Esophagus mucosa (tissue), 1 donor: ENCODE measurements at places on chromosomes 4 and X.

DNA sequence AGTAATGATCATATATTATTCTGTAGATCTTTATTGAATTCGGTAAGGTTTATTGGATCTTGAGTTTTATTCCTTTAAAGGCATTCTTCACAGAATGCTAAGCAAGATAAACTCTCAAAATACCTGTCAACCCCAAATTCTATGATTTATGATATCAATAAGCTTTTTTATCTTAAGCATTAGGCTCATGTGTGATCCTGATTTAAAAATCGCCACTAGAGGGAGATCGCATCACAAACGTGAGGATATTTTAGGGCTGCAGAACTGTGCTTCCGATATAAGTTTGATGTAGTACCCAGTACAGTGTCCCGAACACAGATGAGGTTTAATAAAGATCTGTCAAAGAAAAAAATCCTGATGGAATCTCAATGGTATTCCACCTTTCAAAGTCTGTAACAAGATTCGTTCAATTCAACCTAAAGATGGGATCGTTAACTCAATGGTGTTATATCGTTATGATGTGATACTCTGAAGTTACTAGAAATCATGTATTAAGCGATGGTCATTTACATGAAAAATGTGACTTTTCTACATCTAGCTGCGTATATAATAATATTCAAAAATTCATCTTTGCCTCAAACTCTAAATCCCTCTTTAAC lies 169.0 kb downstream of the CORIN start:
- no peak for ATAC-seq

GRCh38 chrX:4249401-4249800 lies 536.0 kb upstream of the PRKX start:
- ATAC-seq: no peak

DNA sequence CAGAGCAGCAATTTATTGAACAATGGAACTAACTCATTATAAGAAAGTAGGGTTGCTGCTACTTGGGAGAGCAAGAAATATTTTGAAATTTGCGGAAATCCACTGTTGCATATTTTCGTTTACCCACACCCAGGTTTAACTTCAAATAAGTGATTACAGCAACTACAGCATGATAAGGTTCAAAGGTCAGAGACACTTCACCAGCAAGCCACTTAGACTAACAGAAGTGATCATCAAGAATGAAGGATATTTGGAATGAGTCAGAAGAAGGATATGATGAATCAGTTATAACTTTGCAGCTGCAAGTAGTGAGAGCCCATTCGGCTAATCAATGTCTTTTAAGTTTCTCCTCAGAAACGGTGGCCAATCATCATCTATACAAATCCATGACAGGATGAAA lies 199.3 kb downstream of the TMA16 start:
- no peak for ATAC-seq

GRCh38 chr4:61805979-61806378 lies 605.9 kb downstream of the ADGRL3 start:
- ATAC-seq: no peak

- ATAC-seq: no peak
Measured at GRCh38 chr4:39170301-39170700, 12.0 kb upstream of the WDR19 start.

DNA sequence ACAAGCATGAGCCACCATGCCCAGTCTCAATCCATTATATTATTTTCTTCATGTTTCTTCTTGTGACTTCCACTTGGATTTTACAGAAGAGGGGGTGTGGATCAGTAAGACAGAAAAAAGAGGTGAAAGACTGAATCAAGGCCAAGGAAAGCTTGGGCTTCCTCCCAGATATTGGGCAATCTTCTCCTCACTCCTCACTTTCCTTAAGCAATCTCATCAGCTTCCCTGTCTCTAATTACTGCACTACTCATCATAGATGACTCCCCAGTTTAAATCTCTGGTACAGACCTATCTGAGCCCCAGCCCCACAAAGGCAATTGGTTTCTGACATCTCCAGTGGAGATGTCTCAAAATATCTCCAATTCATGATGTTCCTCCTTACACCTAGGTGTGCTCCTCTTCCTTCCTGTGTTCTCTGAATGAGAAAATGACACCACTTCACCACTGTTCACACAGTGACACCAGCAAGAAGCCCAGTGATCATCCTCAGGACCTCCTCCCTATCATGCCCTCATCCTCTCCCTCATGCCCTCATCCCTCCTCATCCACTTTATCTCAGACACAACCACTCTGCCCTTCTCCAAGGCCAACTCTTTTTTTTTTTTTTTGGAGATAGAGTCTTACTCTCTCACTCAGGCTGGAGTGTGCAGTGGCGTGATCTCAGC lies 44.8 kb upstream of the HERC6 start:
- ATAC-seq: peak; percentile 80

DNA sequence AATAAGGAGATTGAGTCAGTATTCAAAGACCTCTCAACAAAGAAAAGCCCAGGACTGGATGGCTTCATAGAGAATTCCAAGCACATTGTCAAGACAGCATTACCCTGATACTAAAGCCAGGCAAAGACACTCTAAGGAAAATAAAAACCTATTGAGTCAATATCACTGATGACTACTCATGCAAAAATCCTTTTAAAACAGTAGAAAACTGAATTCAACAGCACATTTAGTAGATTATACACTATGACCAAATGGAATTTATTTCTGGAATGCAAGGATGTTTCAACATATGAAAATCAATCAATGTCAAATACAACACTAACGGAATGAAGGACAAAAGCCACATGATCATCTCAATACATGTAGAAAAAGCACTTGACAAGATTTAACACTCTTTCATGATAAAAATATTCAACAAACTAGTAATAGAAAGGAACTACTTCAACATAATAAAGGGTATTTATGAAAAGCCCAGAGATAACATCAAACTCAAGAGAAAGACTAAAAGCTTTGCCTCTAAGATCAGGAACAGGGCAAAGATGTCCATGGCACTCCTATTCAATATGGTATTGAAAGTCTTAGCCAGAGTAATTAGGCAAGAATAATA lies 633.3 kb downstream of the ANKRD50 start:
- no peak for ATAC-seq

GRCh38 chrX:150198776-150199175 lies 164.3 kb upstream of the MAMLD1 start:
- no peak for ATAC-seq

DNA sequence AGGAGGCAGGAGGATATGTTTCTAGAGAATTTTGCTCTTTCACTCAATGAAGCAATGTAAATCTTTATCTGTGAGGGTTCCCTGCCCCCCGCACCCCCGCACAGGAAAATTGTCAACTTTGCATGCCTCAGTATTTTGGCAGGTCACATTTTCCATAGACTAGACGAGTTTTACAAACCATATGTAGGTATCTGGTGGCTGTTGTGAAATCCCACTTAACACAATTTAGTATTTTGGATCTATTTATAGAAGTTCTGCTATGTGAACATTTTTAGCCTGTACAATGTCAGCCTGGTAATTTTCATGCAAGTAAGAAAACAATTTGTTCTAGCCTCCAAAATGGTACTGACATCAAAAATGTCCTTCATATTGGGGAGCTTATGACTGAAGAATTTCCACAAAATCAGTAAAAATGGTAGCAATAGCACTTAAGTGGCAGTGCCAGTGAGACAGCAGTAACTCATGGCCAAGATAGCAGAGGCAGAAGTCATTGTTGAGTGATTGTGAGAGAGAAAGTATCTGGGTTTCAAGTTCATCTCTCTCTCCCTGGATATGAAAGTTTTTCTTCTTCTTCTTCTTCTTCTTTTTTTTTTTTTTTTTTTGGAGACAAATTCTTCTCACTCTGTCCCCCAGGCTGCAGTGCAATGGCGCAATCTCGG lies 12.4 kb upstream of the FRYL start:
- ATAC-seq: no peak

GRCh38 chr4:137203601-137204000 lies 328.7 kb downstream of the PCDH18 start:
- no peak for ATAC-seq

DNA sequence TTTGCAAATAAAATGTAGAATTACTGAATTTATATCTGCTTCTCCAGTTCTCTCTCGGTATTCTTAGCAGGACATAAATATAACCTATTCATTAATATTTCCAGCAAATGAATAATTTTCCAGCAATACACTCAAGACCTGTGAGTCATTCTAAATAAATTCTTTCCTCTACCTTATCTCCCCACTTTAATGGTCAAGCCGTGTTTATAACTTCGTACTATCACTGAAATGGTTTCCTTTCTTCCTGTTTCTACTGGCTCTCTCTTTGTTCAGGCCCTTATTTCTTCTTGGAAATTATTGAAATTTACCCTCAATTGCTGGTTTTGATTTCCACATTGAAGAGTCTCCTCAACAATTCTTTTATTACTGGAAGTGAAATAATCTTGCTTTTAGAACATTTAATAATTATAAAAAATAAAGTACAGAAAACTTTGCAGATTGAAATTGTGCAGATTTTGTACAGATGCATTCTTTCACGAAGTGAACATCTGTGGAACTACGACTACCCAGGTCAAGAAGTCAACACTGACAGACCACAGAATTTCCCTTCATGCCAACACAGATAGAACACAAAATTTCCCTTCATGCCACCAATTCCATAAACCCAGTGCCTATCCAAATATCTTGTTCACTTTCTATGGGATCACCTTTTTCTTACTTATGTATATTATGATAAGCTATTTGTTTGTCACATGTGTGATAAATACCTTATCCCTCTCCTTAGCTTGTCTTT lies 205.7 kb downstream of the FAT4 start:
- no peak for ATAC-seq

DNA sequence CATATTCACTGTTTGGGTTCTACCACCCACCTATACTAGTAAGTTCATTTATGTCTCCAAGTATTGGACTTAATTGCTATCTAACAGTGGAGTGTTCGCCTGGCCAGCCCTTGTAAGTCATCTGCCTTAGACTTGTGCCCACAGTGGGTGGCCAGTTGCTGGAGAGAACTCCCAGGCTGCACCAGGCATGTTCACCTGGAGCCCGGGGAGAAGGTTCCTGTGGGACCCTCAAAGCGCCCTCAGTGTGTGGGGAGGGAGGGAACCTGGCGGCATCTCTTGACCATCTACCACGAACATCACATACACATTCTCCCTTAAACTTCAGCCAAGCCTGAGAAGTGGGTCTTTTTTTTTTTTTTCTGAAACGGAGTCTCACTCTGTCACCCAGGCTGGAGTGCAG lies 138.1 kb downstream of the CPZ start:
- no peak for ATAC-seq

DNA sequence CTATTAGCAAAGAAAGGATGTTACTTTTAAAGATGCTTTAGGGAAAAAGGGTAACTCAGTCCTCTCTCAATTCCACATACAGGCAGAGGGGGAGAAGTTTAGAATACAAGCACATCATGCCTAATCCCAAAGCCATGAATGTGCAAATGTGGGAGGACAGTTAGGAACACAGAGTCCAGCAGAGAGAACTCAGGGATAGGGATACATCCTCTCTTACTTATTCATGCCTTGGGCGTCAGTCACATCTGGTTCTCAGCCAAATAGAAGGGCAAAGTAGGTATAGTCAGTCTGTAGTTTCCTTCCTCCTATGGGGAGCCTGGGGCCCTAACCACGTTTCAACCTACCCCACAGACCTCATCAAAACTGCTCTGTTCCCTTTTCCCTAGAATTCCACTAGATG lies 87.8 kb downstream of the GRIA3 start:
- ATAC-seq: no peak

DNA sequence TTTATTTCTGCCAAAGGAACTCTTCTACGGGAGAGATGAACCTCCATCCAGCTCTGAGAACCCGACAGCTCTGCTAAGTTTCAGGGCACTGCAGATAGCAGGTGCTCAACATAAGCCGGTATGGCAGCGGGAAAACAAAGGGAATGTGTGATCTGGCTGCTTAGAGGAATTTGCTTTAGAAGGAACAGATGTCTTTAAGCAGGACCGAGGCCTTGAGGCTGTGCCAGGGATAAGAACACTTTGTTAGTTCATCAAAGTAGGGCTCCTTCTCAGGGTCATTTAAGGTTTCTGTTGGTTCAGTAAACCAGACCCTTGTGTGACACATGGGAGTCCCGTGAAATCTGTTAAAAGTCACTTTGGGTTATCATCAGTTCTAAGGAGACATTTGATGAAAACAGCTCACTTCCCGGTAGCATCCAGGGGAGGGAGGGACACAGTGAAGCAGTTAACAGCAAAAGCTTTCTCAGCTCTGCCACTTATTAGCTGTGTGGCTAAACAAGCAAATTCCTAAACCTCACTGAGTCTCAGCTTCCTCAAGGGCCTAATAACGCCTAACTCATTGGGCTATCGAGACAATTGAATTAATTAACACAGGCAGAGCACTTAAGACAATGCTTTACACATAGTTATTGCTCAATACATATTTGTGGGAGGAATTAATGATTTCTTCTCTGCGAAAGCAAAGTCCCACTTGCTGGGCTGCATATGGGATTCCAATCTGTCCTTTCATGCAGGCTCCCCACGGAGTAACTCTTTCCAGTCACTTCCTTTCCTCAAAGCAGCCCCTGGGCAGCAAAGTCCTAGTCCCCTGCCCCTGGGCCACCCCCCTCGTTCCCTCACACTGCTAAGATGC lies 2.9 kb upstream of the FTSJ1 start:
- no peak for ATAC-seq

DNA sequence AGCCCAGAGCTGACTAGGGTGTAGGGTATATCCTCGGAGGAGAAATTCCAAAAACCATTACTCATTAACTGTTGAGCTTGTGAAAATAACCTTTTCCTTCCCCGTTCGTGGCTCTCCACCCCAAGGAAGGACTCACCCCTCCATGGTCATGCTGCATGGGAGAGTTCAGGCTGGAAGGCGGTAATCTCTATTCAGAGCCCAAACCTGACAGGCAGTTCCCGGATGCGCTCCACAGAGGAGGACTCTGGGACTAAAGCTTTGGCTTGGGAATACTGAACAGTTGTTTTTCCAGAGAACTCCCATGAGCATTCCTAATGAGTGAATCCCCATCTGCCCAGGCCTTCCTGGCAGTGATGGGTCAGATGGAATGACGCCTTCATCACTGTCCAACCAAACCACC lies 125.4 kb downstream of the BCOR start:
- ATAC-seq: no peak

GRCh38 chr4:149202117-149202516 lies 613.5 kb downstream of the IQCM start:
- no peak for ATAC-seq

GRCh38 chr4:850323-850945 lies 24.5 kb upstream of the CPLX1 start:
- no peak for ATAC-seq

- no peak for ATAC-seq
Measured at GRCh38 chrX:131745942-131746489, 202.1 kb downstream of the OR13H1 start.

- ATAC-seq: no peak
Measured at GRCh38 chr4:56055027-56055977, 106.6 kb downstream of the CEP135 start.

DNA sequence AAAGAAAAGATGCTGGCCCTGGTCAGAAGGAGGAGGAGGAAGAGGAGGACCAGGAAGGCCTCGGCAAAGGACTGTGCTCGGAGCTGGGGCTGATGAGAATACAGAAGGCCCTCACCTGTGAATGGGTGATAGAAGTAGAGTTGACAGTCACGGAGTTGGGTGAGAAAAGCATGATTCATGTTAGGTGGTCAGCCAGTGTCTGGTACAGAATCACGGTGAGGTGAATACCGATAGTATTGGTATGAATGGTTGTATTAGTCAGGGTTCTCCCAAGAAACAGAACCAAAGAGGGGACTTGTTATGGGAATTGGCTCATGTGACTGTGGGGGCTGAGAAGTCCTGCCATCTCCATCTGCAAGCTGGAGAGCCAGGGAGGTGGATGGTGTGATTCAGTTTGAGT lies 32.5 kb upstream of the FAM156A start:
- no peak for ATAC-seq
